Vein endothelial cell (primary cell): ENCODE measurements at places on chromosomes 2 and 18. TPM values are rescaled to one million over a fixed set of nuclear protein-coding genes. Genes with fewer than 3 reads are reported as not detected.

NCL gene
- total RNA-seq, result 152 and 258 TPM in 2 replicates

PLCD4 gene
- total RNA-seq, result 2.9 and 6.5 TPM in 2 replicates

ACTG2 gene
- 0.67 TPM in 1 of 2 replicates, not detected in the other for total RNA-seq

DOK6 gene
- under 0.01 and 0.57 TPM in 2 replicates for total RNA-seq

RGPD4 gene
- not detected in 2 replicates for total RNA-seq

DSC1 gene
- not detected in 2 replicates for total RNA-seq

DNER gene
- total RNA-seq, result 0.33 and 0.67 TPM in 2 replicates

C1D gene
- total RNA-seq, result 20.3 and 35.1 TPM in 2 replicates

RNF138 gene
- 34.3 and 35.3 TPM in 2 replicates for total RNA-seq

APLF gene
- 4.2 and 5.6 TPM in 2 replicates for total RNA-seq

DSG1 gene
- not detected in 2 replicates for total RNA-seq

C2orf81 gene
- 0.19 TPM in 1 of 2 replicates, not detected in the other for total RNA-seq

QPCT gene
- 7.5 and 18.8 TPM in 2 replicates for total RNA-seq

PCARE gene
- not detected in 2 replicates for total RNA-seq

DIPK1C gene
- total RNA-seq, result not detected in 2 replicates

ARHGAP28 gene
- 18.9 and 25.6 TPM in 2 replicates for total RNA-seq

YES1 gene
- 241 and 270 TPM in 2 replicates for total RNA-seq

TEKT4 gene
- total RNA-seq, result not detected in 2 replicates

MROH2A gene
- not detected in 2 replicates for total RNA-seq
